Activated CD8-positive, alpha-beta T cell treated with anti-CD3 and anti-CD28 coated beads, Interleukin-2, amount 10 ng/mL, durations not matched to agents 7 days and 5 days (primary cell): ENCODE measurements at places on chromosomes 5 and 9. TPM values are rescaled to one million over a fixed set of nuclear protein-coding genes. Genes with fewer than 3 reads are reported as not detected.

The ZNF483 gene
- total RNA-seq, result 2.2 TPM

GRCh38 chr5:132498686-132499271, 8.2 kb upstream of the IRF1 start:
- no peaks in the 10 kb centered on the region for H3K36me3 ChIP-seq
- DNase-seq, result peak; percentile 22
- H3K27me3 ChIP-seq, result peaks cover 4% of the 10 kb centered on the region
- peaks cover 60% of the 10 kb centered on the region for H3K4me1 ChIP-seq
- peak overlapping the region; percentile 60 for H3K27ac ChIP-seq

- H3K36me3 ChIP-seq, result no peaks in the 10 kb centered on the region
- H3K4me1 ChIP-seq, result peaks cover 3% of the 10 kb centered on the region
- peaks cover 4% of the 10 kb centered on the region for H3K27me3 ChIP-seq
- no peak overlapping the region for H3K27ac ChIP-seq
- H3K4me3 ChIP-seq, result no peak overlapping the region
Measured at GRCh38 chr5:146945617-146946084, 67.1 kb upstream of the PPP2R2B start.

DNA sequence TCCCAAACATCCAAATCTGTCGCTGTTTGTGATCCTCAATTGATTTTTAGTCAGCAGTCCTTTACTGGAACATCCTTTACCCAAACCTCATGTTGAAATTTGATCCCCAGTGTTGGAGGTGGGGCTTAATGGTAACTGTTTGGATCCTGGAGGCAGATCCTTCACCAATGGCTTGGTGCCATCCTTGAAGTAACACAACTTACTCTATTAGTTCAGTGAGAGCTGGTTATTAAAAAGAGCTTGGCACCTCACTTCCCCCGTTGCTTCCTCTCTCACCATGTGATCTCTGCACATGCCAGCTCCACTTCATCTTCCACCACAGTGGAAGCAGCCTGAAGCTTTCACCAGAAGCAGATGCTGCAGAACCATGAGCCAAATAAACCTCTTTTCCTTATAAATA, 40.3 kb downstream of the DNAJB5 start:
- no peak overlapping the region for H3K4me3 ChIP-seq
- H3K27me3 ChIP-seq, result no peaks in the 10 kb centered on the region
- DNase-seq, result no peak
- H3K27ac ChIP-seq, result no peak overlapping the region
- no peaks in the 10 kb centered on the region for H3K36me3 ChIP-seq
- peaks cover 10% of the 10 kb centered on the region for H3K4me1 ChIP-seq

GRCh38 chr5:93603078-93603792, 20.2 kb downstream of the NR2F1 start:
- H3K4me3 ChIP-seq, result no peak overlapping the region
- H3K4me1 ChIP-seq, result peaks cover 5% of the 10 kb centered on the region
- H3K27ac ChIP-seq, result no peak overlapping the region
- H3K36me3 ChIP-seq, result peaks cover 9% of the 10 kb centered on the region
- no peak for DNase-seq
- H3K27me3 ChIP-seq, result peaks cover 40% of the 10 kb centered on the region
